ENCODE measurements at places on chromosomes 13 and 19. TPM values are rescaled to one million over a fixed set of nuclear protein-coding genes. Genes with fewer than 3 reads are reported as not detected.

The CEACAM8 gene
- total RNA-seq: not detected

The TMEM255B gene
- 0.49 TPM for total RNA-seq

The PIP5K1C gene
- 42.3 TPM for total RNA-seq

The MAG gene
- total RNA-seq: not detected

The IQCN gene
- total RNA-seq: 4.1 TPM

The GRIN3B gene
- total RNA-seq: 1.5 TPM

The DCT gene
- not detected for total RNA-seq

The ZNF600 gene
- total RNA-seq: 6.3 TPM

The ALG11 gene
- total RNA-seq: 34.2 TPM

The CACNG8 gene
- not detected for total RNA-seq

The SOX1 gene
- total RNA-seq: not detected

The TMEM272 gene
- not detected for total RNA-seq

The NCR1 gene
- total RNA-seq: not detected

The MAB21L1 gene
- total RNA-seq: 6.0 TPM

The CCL25 gene
- total RNA-seq: not detected

The FKBP8 gene
- total RNA-seq: 350 TPM

The LHB gene
- 0.49 TPM for total RNA-seq

The ZNF98 gene
- not detected for total RNA-seq

The KLK14 gene
- total RNA-seq: not detected

The FCER2 gene
- total RNA-seq: not detected

The ACTL9 gene
- not detected for total RNA-seq

The TRIP10 gene
- total RNA-seq: 41.7 TPM

The GTF2F1 gene
- total RNA-seq: 46.8 TPM

The C19orf67 gene
- total RNA-seq: not detected

The CLDN10 gene
- total RNA-seq: not detected

The PSG3 gene
- total RNA-seq: not detected

The ZNF568 gene
- 16.5 TPM for total RNA-seq

The RCBTB2 gene
- 10.8 TPM for total RNA-seq

The ICAM5 gene
- 1.5 TPM for total RNA-seq

The CABP5 gene
- not detected for total RNA-seq

The TTC9B gene
- not detected for total RNA-seq

The HOMER3 gene
- 136 TPM for total RNA-seq

The CEACAM3 gene
- total RNA-seq: not detected

The ZNF556 gene
- total RNA-seq: 0.12 TPM

The VSTM1 gene
- total RNA-seq: not detected

The UBE2L5 gene
- 0.85 TPM for total RNA-seq

The ARL11 gene
- total RNA-seq: not detected

The C3 gene
- 0.97 TPM for total RNA-seq

The CYP4F12 gene
- total RNA-seq: not detected

The C5AR1 gene
- total RNA-seq: 0.49 TPM

The TYK2 gene
- 77.2 TPM for total RNA-seq

The CYP2A6 gene
- total RNA-seq: not detected

The PCDH20 gene
- total RNA-seq: 1.5 TPM

The CADM4 gene
- 0.65 TPM for total RNA-seq

The ZNF296 gene
- 0.36 TPM for total RNA-seq

The ZNF575 gene
- total RNA-seq: 0.32 TPM

The ELSPBP1 gene
- total RNA-seq: not detected

The FCAR gene
- total RNA-seq: not detected

The RASA3 gene
- total RNA-seq: 59.1 TPM

The RASL11A gene
- 1.1 TPM for total RNA-seq

The MTUS2 gene
- 7.4 TPM for total RNA-seq

The KCNRG gene
- 3.0 TPM for total RNA-seq

The MBD3L2 gene
- not detected for total RNA-seq

The SIGLEC12 gene
- total RNA-seq: not detected

The ERCC1 gene
- total RNA-seq: 94.6 TPM

The ZNF829 gene
- total RNA-seq: 4.6 TPM

The CYP2F1 gene
- not detected for total RNA-seq

The TPRX1 gene
- total RNA-seq: not detected

The TNFRSF19 gene
- total RNA-seq: 45.2 TPM

Measured in hair follicle dermal papilla cell (primary cell).